ENCODE measurements at places on chromosomes 2 and 18. TPM values are rescaled to one million over a fixed set of nuclear protein-coding genes. Genes with fewer than 3 reads are reported as not detected.
A peak's percentile ranks its signal among the peaks of the same experiment; 100 is the strongest.

The SH2D6 gene
- polyA plus RNA-seq: 3.2 TPM

- H3K4me3 ChIP-seq: no peak overlapping the region
- DNase-seq: no peak
- H3K27me3 ChIP-seq: no peaks in the 10 kb centered on the region
Observed at GRCh38 chr2:84388133-84388532, 70.9 kb downstream of the SUCLG1 start.

GRCh38 chr2:39380525-39381150, 56.4 kb downstream of the MAP4K3 start:
- no peak overlapping the region for H3K27ac ChIP-seq
- H3K4me1 ChIP-seq: no peaks in the 10 kb centered on the region
- DNase-seq: no peak
- H3K36me3 ChIP-seq: no peaks in the 10 kb centered on the region
- no peak overlapping the region for H3K4me3 ChIP-seq

DNA sequence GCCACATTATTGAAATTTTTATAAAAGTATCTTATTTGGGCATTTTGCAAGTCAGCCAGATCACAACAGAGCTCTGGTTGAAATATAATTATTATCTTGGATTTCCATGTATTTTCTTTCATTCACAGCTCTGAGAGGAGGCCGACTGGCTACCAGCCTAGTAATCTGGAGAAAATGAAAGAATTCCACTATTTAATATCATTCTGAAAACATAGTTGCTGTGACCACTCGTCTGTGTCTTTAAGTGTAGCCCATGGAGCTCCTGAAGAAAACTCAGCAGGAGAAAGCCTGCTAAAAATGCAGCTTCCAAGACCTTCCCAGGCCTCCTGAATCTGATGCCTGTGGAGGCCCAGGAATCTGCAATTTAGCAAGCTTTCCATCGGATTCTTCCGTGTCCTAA, 114.7 kb downstream of the SH3BP4 start:
- no peak for DNase-seq
- H3K4me3 ChIP-seq: no peak overlapping the region

The MOGAT1 gene
- not detected for polyA plus RNA-seq

The ZEB2 gene
- polyA plus RNA-seq: 8.3 TPM

The TMEM169 gene
- polyA plus RNA-seq: 1.6 TPM

GRCh38 chr2:143730155-143730952, 601.1 kb downstream of the ARHGAP15 start:
- no peak overlapping the region for H3K4me3 ChIP-seq
- no peak overlapping the region for H3K27ac ChIP-seq
- H3K36me3 ChIP-seq: no peaks in the 10 kb centered on the region
- DNase-seq: no peak

DNA sequence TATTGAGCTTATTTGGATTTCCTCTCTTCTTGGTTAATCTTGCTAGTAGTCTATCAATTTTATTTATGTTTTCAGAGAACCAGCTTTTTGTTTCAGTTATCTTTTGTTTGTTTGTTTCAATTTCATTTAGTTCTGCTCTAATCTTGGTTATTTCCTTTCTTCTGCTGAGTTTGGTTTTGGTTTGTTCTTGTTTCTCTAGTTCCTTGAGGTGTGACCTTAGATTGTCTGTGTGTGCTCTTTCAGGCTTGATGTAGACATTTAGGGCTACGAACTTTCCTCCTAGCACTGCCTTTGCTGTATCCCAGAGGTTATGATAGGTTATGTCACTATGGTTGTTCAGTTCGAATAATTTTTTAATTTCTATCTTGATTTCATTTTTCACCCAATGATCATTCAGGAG, 141.6 kb downstream of the ZNF236 start:
- DNase-seq: no peak
- no peaks in the 10 kb centered on the region for H3K36me3 ChIP-seq
- H3K27ac ChIP-seq: no peak overlapping the region
- H3K4me1 ChIP-seq: peaks cover 2% of the 10 kb centered on the region

The ADGRF3 gene
- polyA plus RNA-seq: 1.8 TPM

The RAPGEF4 gene
- polyA plus RNA-seq: 3.8 TPM

The ZNF804A gene
- polyA plus RNA-seq: 1.2 TPM

The ZNF519 gene
- polyA plus RNA-seq: 1.0 TPM

DNA sequence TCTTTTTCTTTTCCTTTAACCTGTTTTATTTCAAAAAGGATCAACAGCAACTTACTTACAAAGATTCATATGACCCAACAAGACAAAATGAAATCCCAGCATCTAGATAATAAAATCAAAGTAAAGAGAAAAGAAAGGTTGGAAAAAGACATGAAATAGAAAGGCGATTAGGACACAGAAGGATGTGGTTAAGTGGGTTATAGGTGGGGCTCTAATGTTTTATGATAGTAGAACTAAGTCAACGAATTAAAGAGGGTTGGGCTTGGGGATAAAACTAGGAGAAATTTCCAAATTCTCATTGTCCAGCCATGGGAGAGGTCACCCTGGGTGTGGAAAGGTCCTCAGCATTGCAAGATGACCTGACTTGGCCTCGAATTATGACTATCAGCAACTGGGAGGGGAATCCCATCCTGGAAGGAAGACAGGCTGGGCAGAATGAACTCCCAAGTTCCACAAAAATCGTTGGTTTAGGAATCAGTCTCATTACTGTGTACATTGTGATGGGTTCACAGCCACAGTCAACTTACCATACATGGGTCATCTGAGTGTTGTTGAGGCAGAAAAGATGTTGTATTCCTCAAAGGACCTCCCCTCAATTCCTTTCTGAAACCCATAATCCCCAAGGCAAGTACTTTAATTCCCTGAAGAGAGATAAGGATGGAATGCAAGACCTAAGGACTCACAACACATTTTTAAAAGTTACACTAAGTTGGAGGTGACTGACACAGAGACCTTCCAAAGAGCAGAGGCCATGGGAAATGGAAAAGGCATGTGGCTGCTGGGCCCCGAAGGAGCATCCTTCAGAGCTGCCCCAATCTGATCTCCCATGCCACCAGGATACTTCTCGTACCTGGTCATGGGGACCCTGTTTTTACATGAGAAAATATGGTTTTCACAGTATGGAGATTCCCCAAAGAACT, 167.6 kb downstream of the UXS1 start:
- H3K4me1 ChIP-seq: no peaks in the 10 kb centered on the region
- H3K27ac ChIP-seq: no peak overlapping the region
- no peaks in the 10 kb centered on the region for H3K36me3 ChIP-seq
- DNase-seq: no peak

GRCh38 chr2:189602233-189602632, 21.6 kb upstream of the SLC40A1 start:
- no peak for DNase-seq
- no peak overlapping the region for H3K27ac ChIP-seq
- H3K27me3 ChIP-seq: no peaks in the 10 kb centered on the region

- H3K4me3 ChIP-seq: no peak overlapping the region
- DNase-seq: peak; percentile 46
Observed at GRCh38 chr18:44130376-44130942, 550.2 kb upstream of the SETBP1 start.

- peak overlapping the region; percentile 21 for H3K4me3 ChIP-seq
- H3K36me3 ChIP-seq: no peaks in the 10 kb centered on the region
- peak; percentile 68 for DNase-seq
- H3K27me3 ChIP-seq: no peaks in the 10 kb centered on the region
- no peaks in the 10 kb centered on the region for H3K4me1 ChIP-seq
Observed at GRCh38 chr2:106065983-106066820, 127.9 kb downstream of the UXS1 start.

GRCh38 chr2:239158641-239159475, 242.0 kb downstream of the HDAC4 start:
- H3K4me1 ChIP-seq: no peaks in the 10 kb centered on the region
- DNase-seq: peak; percentile 73
- H3K4me3 ChIP-seq: no peak overlapping the region
- H3K27ac ChIP-seq: no peak overlapping the region
- H3K27me3 ChIP-seq: no peaks in the 10 kb centered on the region

The EFHD1 gene
- 280 TPM for polyA plus RNA-seq

The CDKL4 gene
- polyA plus RNA-seq: not detected

GRCh38 chr2:80292474-80292873, 12.1 kb downstream of the LRRTM1 start:
- H3K4me3 ChIP-seq: no peak overlapping the region
- DNase-seq: no peak
- H3K36me3 ChIP-seq: no peaks in the 10 kb centered on the region
- no peaks in the 10 kb centered on the region for H3K4me1 ChIP-seq
- H3K27me3 ChIP-seq: no peaks in the 10 kb centered on the region
- H3K27ac ChIP-seq: no peak overlapping the region

DNA sequence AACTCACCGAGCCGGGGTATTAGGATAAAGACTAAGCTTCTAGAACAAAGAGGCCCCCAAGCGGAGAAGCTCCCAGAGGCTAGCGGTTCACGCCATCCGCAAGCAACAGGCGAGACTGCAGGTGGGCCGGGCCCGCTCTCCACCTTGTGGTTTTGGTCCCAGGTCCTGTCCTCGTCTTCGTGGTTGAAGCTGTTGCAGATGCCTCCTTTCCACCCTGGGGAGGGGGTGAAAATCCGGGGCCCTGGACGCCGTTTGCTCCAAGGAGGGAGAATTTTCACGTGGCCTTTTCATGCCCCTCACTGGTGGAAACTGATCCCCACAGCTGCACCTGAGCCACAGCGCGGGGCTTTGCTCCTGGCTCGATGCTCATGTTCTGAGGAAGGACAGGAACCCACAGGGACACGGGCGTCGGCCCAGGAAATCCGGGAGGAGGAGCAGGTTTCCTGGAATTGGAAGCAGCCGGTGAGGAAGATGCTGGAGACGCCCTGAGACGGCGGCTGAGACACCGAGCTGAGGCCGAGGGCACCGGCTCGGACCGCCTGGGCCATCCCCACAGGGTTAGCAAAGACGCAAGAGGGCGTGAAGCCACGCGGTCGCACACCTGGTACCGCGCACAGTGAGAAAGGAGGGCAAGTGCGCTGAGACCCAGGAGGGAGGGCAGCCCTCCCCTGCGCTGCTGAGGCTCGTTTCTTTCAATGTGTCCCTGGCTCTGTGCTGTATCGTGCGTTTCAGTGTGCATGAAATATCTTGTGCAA, 54.7 kb upstream of the SALL3 start:
- no peak overlapping the region for H3K4me3 ChIP-seq
- no peaks in the 10 kb centered on the region for H3K27me3 ChIP-seq
- no peaks in the 10 kb centered on the region for H3K36me3 ChIP-seq
- DNase-seq: peak; percentile 42
- H3K4me1 ChIP-seq: no peaks in the 10 kb centered on the region

- no peak overlapping the region for H3K4me3 ChIP-seq
- DNase-seq: no peak
- H3K4me1 ChIP-seq: peaks cover 4% of the 10 kb centered on the region
Observed at GRCh38 chr2:72824224-72824842, 1.5 kb downstream of the EXOC6B start.

DNA sequence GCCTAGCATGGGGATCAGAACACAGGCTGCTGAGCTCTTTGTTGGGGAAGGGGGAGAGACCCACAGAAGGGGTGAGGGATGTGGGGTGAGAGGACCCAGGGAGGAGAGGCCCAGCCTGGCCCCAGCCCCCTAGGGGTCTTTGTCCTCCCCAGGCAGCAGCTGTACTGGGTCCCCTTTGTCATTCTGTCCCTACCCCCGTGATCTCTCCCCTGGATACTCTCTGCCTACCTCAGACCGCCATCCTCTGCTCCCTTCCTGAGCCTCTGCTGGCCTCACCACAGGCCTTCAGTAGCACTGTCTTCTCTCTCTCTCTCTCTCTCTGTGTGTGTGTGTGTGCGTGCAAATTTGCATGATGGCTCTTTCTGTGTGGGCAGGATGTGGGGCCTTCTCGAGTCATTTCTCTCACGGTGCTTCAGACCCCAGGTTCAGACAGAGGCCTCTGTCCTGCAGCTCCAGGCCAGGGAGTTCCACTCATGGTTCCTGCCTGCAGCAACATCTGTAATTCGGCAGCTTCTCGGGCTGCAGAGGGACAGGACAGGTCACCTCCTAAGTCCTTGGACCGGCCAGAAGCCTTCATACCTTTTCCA, 1.4 kb downstream of the PSD4 start:
- no peaks in the 10 kb centered on the region for H3K4me1 ChIP-seq
- DNase-seq: peak; percentile 65
- no peak overlapping the region for H3K4me3 ChIP-seq
- H3K27ac ChIP-seq: no peak overlapping the region
- no peaks in the 10 kb centered on the region for H3K36me3 ChIP-seq

DNA sequence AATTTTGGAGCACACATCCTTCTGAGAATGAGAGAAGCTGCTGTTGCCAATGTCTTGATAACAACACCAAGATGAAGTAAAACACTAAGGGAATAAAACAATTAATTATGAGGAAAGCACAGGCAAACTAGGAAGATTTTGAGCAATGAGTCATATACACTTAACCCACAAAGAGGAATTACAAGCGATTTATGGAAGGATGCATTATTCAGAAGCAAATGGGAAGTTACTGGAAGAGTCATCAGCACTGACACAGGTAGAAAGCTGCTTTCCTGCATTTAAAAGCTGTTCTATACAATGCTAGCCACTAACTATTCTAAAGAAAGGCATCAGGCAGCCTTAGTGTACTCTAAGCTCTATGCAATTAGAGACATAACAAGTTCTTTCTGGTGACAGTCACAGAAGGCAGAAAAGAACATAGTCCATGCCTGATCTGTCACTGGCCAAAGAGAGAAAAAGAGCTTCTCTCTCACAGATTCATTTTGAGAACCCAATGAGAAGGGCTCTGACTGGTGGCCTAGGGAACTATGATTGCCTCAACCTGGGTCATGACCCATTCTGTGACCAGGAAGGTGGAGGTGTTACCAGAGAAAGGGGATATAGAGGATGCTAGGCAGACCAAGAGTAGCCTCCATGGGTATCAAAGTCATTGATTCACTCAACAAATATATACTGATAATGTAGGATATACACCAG, 45.4 kb downstream of the M1AP start:
- DNase-seq: no peak
- no peaks in the 10 kb centered on the region for H3K27me3 ChIP-seq
- no peak overlapping the region for H3K27ac ChIP-seq
- H3K4me3 ChIP-seq: no peak overlapping the region
- H3K4me1 ChIP-seq: no peaks in the 10 kb centered on the region

- H3K4me3 ChIP-seq: no peak overlapping the region
- H3K27ac ChIP-seq: no peak overlapping the region
- H3K4me1 ChIP-seq: no peaks in the 10 kb centered on the region
- no peaks in the 10 kb centered on the region for H3K36me3 ChIP-seq
- no peak for DNase-seq
Observed at GRCh38 chr2:60644951-60645350, 91.5 kb upstream of the BCL11A start.

GRCh38 chr2:111122631-111123421, 2.1 kb downstream of the BCL2L11 start:
- peak overlapping the region; percentile 88 for H3K27ac ChIP-seq
- peaks cover 8% of the 10 kb centered on the region for H3K36me3 ChIP-seq
- H3K4me3 ChIP-seq: peak overlapping the region; percentile 83
- H3K27me3 ChIP-seq: peaks cover 11% of the 10 kb centered on the region

GRCh38 chr2:232598293-232598692, 35.1 kb upstream of the EFHD1 start:
- H3K27ac ChIP-seq: no peak overlapping the region
- H3K4me1 ChIP-seq: no peaks in the 10 kb centered on the region
- DNase-seq: no peak

DNA sequence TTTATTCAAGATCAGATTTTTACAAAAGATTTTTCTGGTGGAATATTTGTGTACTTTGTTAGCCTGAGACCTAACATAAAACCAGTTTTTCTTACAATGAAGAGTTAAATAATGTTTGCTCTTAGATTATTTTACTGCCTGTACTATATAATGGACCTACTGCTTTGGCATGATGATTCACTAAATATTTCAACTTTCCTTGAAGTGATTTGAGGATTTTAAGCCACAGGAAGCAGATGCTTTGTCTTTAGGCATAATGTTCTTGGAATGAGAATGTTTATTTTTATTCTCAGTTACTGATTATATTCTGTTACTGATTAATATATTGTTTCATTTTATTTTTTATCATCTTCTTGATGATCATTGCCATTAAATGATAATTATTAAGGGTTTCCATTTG, 175.3 kb upstream of the LRP1B start:
- H3K4me1 ChIP-seq: no peaks in the 10 kb centered on the region
- no peaks in the 10 kb centered on the region for H3K27me3 ChIP-seq
- no peak overlapping the region for H3K27ac ChIP-seq
- H3K4me3 ChIP-seq: no peak overlapping the region

All from kidney (tissue), 22 donors.